ENCODE measurements at places on chromosomes 2 and 18.

- peak; percentile 42 for DNase-seq
Measured at GRCh38 chr2:198374375-198375082, 570.1 kb downstream of the PLCL1 start.

DNA sequence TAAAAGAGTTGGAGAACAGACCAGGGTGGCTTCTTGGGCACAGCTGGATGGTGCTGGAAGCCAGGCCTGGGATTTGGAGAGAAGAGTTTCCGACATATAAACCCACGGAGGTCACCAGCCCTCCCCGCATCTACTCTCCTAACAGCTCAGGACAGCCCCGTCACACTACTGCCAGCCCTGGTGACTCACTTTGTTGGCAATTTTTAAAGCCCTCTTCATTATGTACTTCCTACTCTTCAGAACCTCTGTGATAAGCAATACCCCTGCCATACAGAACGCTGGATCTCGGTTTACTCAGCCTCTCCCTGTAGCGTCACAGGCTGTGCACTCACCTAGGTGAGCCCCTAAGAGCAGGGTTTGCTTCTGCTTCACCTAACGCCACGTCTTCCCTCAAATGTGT is 48.1 kb downstream of the ID2 start:
- no peak for DNase-seq

GRCh38 chr2:147487286-147487977 is 357.4 kb upstream of the ACVR2A start:
- no peak for DNase-seq

DNA sequence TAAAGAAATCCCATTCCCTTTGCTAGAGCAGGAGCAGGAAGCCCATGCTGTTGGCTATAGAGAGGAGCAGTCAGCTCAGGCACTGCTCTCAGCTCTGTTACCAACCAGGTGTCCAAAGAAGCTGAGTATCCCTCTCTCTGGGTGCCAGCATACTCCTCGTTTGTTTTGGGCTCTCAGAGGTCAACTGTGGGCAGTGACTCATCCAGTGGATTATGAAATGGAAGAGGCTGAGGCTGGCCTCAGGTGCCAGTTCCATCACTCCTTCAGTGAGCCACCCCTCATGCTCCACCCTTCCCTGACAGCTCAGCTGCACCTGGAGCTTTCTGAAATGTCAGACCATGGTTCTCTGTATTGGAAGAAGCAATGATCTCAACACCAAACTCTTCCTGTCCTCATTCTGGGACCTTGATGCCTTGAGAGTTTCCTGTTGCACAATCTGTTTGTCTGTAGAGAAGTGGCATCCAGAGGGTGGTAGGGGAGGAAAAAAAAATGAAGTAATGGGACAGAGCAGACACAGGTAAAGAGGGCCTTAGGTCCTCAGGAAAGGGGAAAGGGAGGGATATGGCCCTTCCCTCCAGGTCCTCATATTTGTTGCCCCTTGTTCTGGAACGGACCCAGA is 31.2 kb upstream of the EN1 start:
- DNase-seq, result peak; percentile 92

DNA sequence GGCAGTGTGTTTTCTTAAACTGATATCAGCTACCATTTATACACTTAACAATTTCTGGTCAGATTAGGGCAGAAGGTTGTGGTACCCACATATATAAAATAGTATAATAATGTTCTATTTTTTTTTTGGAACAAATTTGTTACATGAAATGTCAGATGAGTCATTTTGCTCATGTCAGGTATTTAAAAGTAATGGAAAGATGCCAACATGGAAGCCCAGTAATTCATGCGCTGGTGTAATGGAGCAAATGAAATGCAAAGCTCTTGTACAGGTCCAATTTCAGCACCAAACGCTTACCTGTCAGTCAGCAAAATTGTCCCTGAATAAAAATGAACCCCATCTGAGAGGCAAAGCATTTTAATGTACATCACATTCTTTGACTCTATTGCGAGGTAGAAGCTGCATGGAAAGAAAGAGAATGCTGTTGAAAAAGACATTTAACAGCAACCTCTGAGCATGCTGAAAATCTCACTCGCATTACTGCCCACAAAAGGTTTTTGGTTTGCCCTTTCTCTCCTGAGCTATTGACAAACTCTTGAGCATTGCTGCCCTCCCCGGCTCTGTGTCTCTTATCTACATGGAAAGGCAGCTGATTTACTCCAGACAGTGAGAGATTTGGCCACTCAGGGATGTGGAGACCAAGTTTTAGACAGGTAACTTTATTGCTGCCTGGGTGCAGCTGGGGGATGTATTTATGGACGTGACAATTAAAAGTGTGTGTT is 217.5 kb downstream of the CAMKMT start:
- DNase-seq, result peak; percentile 26

GRCh38 chr2:94984964-94985575 is 40.4 kb upstream of the MAL start:
- DNase-seq, result no peak

GRCh38 chr2:220276741-220277444 is 649.5 kb downstream of the SLC4A3 start:
- no peak for DNase-seq

DNA sequence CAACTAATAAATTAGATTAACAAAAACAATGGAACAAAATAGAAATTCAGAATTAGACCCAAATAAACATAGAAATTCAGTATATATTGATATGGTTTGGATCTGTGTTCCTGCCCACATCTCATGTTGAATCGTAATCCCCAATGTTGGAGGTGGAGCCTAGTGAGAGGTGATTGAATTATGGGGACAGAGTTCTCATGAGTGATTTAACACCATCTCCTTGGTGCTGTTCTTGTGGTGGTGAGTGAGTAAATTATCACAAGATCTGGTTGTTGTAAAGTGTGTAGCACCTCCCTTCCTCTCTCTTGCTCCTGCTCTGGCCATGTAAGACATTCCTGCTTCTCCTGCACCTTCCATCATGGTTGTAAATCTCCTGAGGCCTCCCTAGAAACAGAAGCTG is 16.6 kb upstream of the B4GALT6 start:
- no peak for DNase-seq

GRCh38 chr2:44920751-44921150 is 20.8 kb upstream of the SIX3 start:
- no peak for DNase-seq

- no peak for DNase-seq
Measured at GRCh38 chr2:65786007-65786717, 353.8 kb upstream of the SPRED2 start.

DNA sequence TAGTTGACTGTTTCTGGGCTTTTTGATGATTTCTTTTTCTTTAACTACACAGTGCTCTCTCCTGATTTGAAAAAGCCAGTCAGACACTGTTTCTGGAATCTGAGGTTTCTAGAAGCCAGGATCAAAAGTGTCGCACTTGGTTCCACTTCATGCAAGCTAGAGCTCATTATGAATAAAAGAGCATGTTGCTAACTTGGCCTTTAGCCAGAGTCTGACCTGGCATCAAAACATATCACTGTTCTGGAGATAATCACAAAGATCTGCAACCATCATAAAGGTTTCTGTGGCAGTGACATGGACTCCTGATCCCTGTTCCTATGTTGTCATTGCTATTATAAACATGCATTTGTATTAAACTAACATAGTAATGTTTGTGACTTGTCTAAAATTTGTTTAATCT is 76.1 kb upstream of the MAPRE2 start:
- no peak for DNase-seq

DNA sequence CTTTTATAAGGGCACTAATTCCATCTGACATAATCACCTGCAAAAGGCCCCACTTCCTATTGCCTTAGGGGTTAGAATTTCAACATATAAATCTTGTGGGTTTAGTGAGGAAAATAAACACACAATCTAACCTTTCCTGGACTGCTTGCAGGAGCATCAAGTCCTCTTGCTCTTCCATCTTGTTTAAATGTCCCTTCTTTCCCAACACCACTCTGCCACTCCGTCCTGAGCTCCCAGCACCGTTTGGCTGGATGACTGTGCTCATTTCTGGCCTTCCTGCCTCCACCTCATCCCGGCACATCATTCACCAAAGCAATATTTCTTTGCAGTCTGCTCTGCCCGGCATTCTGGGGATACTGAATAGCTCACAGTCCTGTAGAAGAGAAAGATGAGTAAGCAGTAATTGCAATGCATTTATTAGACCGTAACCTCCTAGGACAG is 247.8 kb downstream of the BCL2 start:
- DNase-seq, result no peak

DNA sequence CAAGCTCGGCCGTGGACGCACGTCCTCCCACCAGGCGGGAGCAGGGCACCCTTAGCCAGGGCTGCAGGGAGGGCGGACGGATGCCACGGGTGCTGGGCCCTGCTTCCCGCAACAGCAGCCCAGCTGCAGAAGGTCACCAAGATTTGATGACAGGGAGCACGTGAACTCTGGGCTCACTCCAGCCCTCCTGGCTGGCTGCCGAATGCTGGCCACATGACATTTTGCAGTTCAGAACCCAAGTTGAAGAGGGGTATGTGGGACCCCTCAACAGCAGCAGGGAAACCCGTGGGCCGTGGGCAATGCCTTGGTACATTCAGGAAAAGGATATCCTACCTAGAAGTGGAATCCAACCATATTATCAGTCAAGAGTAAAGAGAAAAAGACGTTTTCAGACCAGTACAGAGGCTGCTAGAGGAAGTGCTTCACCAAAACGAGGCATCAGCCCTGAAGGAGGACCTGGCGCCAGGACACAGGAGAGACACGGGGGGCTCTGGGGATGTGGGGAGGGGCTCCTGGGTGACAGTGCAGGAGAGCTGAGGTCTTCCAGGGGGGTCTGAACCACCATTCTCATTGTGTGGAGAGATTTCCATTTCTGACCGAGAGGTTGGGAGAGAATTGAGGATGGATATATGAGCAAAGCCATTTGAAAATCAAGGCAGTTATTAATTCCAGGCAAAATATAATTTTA is 107.4 kb upstream of the CTDP1 start:
- no peak for DNase-seq

DNA sequence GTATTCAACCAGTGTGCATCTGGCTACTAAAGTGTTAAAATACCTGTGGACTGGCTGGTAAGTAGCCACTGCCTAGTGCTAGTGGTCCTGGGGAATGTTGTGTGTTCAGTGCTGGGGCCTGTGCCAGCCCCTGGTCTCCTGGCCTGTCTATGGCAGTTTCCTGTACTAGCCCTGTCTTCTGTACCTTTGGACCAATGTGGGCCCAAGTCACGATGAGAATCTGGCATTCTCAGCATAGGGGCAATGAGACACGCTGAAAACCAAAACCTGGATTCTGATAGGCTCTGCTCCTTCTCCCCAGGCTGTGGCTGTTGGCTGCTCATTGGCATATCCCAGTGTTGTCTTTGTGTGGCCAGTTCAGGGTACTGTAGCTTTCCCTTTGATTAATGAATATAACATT is 170.4 kb downstream of the PTPRM start:
- no peak for DNase-seq

- no peak for DNase-seq
Measured at GRCh38 chr2:117853873-117854272, 39.4 kb downstream of the DDX18 start.

DNA sequence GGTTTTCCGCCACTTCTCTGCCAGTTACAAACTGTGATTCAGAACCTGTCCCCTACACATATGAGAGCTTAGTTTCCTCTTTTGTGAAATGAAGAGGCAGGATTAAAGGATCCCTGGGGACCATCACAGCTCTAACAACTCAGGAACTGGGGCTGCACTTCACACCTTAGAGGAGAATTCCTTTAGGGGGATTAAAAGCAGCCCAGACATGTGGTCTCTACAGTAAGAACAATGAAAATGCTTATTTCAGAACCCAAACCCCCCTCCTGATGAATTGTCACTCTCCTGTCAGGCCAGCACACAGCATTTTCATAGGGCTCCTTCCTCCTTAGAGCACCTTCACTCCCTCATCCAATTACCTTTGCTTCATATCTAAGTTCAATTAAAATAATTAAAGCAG is 101.5 kb upstream of the NEDD4L start:
- no peak for DNase-seq

- no peak for DNase-seq
Measured at GRCh38 chr2:237739101-237739500, 59.5 kb upstream of the RBM44 start.

DNA sequence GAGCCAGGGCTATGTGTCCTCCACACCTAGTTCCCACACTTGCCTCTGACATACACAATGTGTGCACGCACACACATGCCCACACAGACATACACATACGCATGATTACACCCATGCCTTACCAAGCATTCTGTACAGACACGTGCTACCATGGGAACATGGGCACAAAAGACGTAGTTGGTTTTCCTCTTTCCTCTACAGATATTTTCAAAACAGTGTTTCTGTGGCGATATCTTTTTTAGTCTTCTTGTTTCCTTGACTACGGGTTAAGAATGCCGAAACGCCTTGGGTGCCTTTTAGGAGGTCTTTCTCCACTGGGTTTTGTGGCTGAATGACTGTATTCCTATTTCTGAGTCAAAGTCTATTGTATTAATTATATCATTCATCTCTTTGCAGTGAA is 75.5 kb upstream of the SPTBN1 start:
- no peak for DNase-seq

- no peak for DNase-seq
Measured at GRCh38 chr2:3762771-3763447, 59.5 kb downstream of the DCDC2C start.

GRCh38 chr2:190831941-190832340 is 48.7 kb upstream of the GLS start:
- DNase-seq, result no peak

DNA sequence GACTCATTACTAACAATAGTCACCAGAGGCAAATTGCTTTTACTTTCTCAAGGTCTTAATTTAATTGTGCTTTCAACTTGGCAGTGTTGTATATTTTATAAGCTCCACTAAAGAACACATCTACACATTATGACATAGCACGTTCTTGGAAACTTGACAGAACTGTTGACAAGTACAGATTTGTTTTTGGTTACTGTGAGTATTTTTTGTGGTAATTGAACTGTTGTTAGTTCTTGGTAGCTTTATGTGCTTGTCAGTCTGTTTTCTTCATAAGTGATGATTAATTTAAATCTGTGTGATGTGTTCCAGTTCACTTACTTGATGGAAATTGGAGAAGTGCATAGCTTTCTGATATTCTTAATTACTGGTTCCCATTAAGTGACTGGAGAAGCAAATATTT is 63.9 kb downstream of the COMMD1 start:
- DNase-seq, result peak; percentile 28

- DNase-seq, result no peak
Measured at GRCh38 chr2:185316383-185316782, 422.2 kb upstream of the FSIP2 start.

- DNase-seq, result no peak
Measured at GRCh38 chr2:147491506-147491905, 353.3 kb upstream of the ACVR2A start.

DNA sequence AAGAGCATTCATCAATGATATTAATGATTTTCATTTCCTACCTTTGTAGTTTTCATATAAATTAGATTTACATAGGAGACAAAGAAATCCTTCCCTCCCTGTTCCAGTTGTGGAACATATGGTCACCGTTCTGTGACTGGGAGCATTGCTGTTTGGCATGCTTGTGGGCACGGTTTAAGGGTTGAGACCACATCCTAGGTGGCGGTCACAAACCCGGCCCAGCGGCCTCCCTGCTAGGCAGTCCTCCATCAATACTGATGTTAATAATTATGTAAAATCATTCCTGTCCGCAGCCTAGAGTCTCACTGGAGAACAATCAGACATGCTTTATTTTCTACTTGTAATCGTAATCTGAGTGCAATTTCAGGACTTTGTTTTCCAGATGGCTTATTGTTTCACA is 117.9 kb downstream of the AGAP1 start:
- no peak for DNase-seq
